ENCODE measurements at places on chromosomes 6 and 20.
A peak's percentile ranks its signal among the peaks of the same experiment; 100 is the strongest.

- no peak for DNase-seq
Observed at GRCh38 chr6:105345506-105345905, 57.4 kb downstream of the PREP start.

DNA sequence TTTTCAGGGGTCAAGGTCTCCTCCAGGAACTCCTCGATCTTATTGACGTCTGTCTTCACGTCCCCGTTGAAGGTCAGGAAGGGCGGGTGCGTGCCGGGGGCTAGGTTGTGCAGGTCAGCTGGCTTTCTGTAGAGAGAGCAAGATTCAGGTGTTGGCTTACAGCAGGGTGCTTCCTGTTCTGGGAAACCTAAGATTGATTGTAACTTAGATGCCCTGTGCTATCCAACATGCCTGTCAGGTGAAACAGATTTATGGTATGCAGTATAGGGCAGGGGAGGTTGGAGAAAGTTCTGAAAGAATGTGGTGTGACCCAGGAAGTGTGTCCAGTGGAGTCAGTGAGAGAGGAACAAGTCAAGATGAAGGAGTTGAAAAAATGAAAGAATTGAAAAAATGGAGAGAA, 66.4 kb downstream of the CLIC5 start:
- no peak for DNase-seq

DNA sequence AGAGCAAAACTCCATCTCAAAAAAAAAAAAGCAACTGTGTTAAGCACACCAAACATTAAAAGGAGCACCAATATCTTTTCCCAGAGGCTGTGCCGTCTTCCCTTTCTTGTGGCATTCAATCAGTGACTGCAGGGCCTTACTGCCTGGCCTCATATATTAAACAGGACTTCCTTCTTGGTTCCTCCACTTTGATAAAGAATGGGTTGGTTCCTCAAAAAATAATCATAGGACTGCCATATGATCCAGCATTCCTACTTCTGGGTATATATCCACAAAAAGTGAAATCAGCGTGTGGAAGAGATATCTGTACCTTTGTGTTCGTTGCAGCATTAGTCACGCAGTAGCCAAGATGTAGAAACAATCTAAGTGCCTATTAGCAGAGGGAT, 40.3 kb upstream of the GFOD1 start:
- DNase-seq = no peak

GRCh38 chr6:138580801-138581200, 81.5 kb upstream of the NHSL1 start:
- no peak for DNase-seq

GRCh38 chr6:79813143-79813850, 134.1 kb downstream of the ELOVL4 start:
- no peak for DNase-seq

- DNase-seq = no peak
Observed at GRCh38 chr6:155495011-155495768, 39.6 kb upstream of the NOX3 start.

DNA sequence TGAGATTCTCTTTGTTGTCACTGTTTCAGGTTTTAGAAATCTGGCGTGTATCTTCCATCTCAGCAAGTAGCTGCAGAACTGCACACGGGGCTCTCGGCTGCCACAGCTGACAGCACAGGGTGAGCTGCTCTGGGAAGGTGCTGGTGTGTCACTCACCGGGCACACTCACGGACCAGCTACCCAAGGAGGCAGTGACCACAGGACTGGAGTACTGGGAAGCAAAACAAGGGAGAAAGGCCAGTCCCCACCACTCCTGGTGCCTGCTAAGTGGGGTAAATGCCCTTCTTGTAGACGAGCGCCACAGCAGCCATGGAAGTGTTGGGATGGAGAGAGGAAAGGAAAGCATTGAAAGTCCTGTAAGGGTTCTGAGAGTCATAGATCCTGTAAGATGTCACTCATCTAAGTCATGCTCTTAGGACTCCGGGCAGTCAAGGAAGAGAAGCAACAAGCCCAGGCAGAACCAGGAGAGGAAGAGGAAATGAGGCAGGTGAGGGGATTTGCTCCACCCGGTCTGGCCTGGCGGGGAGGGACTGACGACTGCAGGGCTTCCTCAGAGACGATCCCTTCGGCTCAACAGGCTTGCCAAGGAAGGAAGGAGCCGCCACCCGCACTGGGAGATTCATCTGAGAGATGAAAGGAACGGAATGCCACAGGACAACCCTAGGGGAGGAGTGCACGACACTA, 48.1 kb downstream of the PRDM1 start:
- DNase-seq = no peak

DNA sequence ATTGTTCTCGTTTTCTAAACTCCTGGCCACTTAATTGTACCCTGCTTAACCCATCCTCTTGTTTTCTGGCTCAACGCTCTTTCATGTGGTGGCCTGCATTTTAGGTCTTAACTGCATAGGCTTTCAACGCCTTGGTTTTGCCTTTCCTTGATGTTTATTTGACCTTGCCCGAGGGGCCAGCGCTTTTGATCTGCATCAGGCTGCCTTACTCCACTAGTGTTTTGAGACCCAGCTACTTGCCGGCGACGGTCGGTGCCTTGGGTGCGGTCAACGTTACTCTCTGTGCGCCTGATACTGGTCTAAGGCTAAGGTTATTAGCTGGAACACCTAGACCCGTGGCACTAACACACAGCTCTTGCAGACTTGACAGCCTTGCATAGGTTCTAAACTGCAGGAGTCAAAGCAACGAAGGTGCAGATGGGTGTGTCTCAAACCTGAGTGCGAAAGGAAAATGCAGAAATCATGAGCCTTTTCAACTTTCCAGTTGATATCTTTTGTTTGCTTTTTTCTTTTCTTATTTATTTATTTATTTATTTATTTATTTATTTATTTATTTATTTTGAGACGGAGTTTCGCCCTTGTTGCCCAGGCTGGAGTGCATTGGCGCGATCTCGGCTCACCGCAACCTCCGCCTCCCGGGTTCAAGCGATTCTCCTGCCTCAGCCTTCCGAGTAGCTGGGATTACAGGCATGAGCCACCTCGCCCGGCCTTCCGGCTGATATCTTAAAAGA, 138.8 kb downstream of the HFE start:
- DNase-seq = no peak

- DNase-seq = no peak
Observed at GRCh38 chr6:17902974-17903373, 84.5 kb downstream of the KIF13A start.

- DNase-seq = no peak
Observed at GRCh38 chr20:48671141-48671540, 156.7 kb downstream of the PREX1 start.

DNA sequence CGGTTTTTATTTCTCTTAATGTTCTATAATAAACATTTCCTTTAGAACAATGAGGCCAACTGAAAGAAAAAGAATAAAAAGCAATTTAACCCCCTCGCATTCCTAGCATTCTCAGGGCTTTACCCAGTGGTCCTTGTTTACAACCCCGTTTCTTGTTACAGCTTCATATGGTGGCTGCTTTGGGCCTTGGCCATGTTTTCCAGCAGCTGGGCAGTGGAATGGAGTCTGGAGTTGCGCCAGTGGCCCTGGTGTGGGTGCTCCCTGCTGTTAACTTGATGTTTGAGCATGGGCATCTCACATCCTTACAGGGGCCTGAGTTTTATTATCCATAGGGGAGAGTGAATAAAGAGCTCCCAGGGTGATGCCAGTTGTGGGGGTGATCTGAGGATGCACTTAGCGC, 18.8 kb downstream of the EFCAB8 start:
- DNase-seq = no peak

- no peak for DNase-seq
Observed at GRCh38 chr6:165581678-165582077, 81.4 kb downstream of the PDE10A start.

DNA sequence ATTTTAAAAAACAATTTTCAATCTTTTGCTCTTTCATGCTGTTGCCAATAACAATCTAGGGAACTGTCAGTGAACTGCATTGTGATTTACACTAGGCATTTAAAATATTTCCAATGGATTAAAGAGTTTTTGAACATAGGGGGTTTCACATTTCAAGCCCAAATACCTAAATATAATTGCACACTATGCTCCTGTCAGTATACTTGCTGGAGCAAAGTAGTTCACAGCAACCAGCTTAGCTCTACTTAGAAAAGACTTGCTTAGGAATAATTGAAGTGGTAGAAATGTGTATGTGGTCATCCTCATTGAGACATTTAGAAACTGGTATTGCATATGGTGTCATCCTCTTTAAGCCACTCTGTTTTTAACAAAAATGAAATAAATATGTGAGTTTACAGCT, 41.7 kb upstream of the REV3L start:
- no peak for DNase-seq

GRCh38 chr6:73042892-73043291, 182.4 kb downstream of the KHDC1L start:
- no peak for DNase-seq

- no peak for DNase-seq
Observed at GRCh38 chr20:20966171-20966570, 140.0 kb downstream of the LINC00237 start.

DNA sequence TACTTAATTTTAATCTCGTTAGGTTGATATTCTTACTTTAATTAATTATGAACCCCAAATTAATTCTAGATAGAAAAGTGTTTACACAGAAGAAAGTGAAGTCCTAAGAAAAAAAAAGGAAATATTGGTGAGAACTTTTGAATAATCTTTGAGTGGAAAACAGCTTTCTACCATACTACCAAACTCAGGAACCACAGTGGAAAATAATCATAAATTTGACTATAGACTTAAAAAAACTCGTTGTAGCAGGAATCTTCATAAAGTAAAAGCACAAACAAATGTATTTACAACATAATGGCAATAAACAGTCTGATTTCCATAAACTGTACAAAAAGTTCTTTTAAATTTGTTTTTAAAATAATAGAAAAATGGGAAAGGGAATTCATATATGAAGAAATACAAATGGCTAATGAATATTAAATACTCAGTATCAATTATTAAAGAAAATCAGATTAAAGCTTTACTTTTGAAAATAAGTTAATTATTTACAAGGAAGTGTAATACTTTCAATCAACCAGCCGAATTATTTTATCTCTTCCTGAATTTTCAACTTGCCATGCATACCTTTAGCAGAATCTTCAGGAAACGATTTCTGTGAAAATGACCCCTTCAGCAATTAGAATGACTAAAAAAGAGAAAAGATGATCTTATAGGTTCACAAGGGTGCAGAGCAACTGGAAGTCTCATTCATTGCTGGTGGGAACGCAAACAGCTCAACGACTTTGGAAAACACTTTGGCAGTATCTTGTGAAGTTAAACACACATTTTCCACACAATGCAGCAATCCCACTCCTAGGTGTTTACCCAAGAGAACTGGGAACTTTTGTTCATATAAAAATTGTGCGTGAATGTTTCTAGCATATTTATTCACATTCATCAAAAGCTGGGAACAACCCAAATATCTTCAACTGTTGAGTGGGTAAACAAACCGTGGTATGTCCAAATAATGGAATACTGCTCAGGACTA, 38.5 kb upstream of the BMP6 start:
- no peak for DNase-seq

- DNase-seq = no peak
Observed at GRCh38 chr6:33961691-33962090, 157.9 kb upstream of the MLN start.

GRCh38 chr20:22562620-22563019, 21.8 kb downstream of the FOXA2 start:
- no peak for DNase-seq

DNA sequence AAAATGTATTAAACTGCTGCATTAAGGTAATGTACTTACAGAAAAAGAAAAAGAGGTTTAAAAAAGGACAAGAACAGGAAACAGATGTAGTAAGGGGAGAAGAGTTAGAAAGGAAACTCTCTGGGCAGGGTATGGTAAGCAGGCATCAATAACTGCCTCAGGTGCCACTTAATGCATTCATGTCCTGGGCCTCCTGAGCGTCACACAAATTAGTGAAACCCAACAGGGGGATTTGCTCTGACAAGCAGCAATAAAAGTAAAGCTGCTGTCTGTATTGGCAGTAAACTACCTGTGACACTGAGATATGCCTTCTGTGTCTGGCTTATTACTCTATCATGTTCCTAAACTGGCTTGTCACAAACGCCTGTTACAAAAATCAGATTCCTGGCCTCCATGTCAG, 1.5 kb upstream of the EFHC1 start:
- DNase-seq = no peak

DNA sequence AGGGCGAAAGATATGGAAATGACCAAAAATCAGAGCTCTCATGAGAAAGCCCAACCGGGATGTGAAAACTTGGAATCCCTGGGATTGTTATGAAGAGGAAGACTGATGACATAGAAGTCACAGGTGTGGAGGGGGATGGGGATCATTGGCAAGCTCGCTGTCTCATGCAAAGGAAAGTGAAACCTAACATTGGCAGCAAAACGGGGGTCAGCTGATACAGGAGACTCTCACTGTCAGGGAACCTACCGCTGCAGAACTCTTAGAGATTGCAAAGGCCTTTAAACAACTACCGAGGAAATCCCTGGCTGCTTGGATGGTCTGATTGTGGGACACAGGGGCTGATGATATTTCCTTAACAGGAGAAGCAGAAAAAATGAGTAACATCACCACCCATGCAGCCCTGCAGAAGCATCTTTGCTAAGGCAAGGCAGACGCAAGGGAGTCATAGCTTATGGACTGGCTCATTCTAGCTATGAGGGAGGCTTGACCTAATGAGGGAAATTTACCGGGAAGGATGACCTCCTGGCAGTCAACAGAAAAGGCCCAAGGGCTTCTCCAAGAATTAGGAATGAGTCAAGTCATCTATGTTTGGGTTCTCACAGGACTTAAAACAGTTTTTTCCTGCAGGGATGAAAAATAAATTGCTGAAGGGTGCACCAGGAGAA, 7.0 kb downstream of the MUC21 start:
- DNase-seq = peak; percentile 6

GRCh38 chr6:29730575-29731126, 7.4 kb downstream of the HLA-F start:
- DNase-seq = no peak

GRCh38 chr6:40437631-40438030, 149.5 kb downstream of the LRFN2 start:
- DNase-seq = no peak

- DNase-seq = peak; percentile 1
Observed at GRCh38 chr6:83853178-83854000, at the start of gene RIPPLY2. TSS of gene RIPPLY2 (plus strand) at chr6:83853360. CDS start at chr6:83853417, 57 bp downstream.

DNA sequence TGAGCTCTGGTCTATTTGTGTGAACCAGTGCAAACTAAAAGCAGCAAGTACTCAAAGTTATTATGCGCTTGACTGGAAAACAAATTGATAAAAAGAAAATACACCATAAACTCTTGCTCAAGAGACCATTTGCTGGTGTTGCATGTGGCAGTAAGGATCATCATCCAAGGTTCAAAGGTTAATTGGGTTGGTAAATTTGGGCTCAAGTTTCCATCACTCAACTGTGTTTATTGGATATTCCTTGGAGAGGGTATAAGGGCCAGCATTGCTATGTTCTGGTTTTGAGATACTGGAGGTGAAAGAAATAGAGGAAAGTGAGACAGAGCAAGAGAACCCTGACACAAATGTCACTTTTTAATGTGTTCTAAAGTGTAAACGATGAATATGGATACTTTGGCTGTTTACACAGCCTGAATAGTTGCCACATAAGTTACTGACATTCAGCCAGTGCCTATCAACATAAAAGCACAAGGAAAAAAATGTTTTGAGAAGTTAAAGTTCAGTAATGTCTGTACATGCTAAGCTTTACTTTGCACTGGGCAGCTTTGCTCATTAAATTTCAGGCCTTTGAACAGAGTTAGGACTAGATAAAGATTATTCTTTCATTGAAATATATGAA, 736.1 kb downstream of the HDGFL1 start:
- DNase-seq = no peak

- no peak for DNase-seq
Observed at GRCh38 chr6:145962581-145962980, 1.6 kb downstream of the SHPRH start.

GRCh38 chr20:4633780-4634179, 87.9 kb upstream of the PRND start:
- no peak for DNase-seq
